ENCODE measurements at places on chromosomes 6 and 20.

- DNase-seq = no peak
These were observed 34.8 kb upstream of the SIRPA start for GRCh38 chr20:1860446-1860845.

- no peak for DNase-seq
These were observed 233.7 kb upstream of the ZFP64 start for GRCh38 chr20:52425253-52425652.

DNA sequence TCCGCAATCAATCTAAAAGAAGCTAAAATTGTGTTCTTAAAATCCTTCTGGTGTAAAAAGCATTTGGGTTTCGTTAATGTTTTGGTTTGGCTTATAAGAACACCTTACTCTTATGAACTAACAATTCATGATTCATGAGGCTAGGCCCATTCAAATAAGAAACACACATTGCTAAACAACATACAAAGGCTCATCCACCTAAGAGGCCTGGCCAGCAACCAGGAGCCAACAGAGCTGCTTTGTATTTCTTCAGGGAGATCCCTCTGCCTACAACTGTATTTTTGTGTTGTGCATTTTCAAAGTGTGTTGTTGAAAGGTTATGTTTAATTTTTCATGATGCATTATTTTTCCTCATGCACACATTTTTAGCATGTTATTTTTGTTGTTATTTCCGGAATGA is 98.6 kb downstream of the PTPRK start:
- no peak for DNase-seq

DNA sequence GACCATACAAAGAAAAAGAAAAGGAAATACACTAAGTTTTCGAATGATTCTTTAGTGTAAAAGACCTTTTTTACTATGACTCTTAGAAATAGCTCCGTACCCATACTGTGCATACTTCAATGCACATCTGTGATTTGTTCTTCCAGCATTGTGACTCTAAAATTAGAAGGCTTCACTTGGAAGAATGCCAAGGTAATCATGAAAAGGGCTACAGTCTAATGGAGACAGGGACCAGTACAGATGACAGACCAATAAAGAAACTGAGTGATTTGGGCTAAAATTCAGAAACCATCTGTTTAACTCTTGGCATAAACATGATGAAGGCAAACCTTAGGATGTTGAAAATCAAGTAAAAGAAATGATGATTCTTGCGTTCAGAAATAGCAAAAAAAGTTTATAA is 46.3 kb downstream of the CYP39A1 start:
- DNase-seq = no peak

GRCh38 chr6:322940-323729 is 30.8 kb downstream of the DUSP22 start:
- DNase-seq = no peak

- DNase-seq = no peak
These were observed 233.7 kb upstream of the SPTLC3 start for GRCh38 chr20:12775041-12775440.

- DNase-seq = no peak
These were observed 102.7 kb upstream of the QKI start for GRCh38 chr6:163311830-163312229.

GRCh38 chr6:139330306-139330705 is 38.5 kb upstream of the TXLNB start:
- no peak for DNase-seq

DNA sequence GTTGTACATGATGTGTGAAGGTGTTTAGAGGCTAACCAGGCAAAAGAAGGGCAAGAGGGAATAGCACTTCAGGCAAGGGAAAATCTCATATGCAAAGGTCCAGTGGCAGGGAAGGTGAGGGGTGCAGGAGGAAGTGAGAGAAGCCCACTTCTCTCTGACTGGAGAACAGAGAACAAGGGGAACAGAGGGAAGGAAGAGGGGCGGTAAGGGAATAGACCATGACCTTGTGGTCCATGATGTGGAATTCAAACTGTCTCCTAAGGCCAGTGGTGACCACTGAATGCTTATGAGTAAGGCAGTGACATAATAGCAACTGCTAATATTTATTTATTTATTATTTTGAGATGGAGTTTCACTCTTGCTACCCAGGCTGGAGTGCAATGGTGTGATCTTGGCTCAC is 20.6 kb upstream of the SLC9A8 start:
- DNase-seq = no peak
